COLO829 (cell line): ENCODE measurements at places on chromosomes 13 and 19.

- DNase-seq, result no peak
Observed at GRCh38 chr13:52070929-52071523, 46.5 kb downstream of the UTP14C start.

- no peak for DNase-seq
Observed at GRCh38 chr13:74280093-74280794, 146.0 kb upstream of the KLF12 start.

DNA sequence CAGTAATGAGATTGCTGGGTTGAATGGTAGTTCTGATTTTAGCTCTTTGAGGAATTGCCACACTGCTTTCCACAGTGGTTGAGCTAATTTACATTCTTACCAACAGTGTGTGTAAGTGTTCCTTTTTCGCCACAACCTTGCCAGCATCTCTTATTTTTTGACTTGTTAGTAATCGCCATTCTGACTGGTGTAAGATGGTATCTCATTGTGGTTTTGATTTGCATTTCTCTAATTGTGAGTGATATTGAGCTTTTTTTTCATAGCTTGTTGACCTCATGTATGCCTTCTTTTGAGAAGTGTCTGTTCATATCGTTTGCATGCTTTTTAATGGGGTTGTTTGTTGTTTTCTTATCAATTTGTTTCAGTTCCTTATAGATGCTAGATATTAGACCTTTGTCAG lies 245.0 kb downstream of the MTUS2 start:
- no peak for DNase-seq

- no peak for DNase-seq
Observed at GRCh38 chr13:21516805-21517204, 57.7 kb upstream of the ZDHHC20 start.

DNA sequence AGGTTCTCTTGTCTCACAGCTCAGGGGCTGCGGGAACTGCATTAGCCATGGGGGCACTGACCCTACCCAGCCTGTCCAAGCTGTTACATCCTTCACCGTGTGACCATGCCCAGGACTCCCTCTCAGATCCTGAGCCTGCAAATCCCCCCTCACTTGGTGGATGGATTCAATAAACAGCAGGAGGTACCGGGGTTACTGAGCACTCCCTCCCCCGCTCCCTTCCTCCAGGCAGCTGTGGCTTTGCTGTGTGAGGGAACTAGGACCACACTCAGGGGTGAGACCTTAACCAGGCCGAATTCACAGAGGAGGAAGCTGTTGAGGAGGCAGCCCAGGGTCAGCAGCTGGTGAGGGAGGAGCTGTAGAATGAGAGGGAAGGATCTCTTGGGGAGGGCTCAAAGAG lies 27.0 kb upstream of the CEACAM1 start:
- DNase-seq, result no peak

DNA sequence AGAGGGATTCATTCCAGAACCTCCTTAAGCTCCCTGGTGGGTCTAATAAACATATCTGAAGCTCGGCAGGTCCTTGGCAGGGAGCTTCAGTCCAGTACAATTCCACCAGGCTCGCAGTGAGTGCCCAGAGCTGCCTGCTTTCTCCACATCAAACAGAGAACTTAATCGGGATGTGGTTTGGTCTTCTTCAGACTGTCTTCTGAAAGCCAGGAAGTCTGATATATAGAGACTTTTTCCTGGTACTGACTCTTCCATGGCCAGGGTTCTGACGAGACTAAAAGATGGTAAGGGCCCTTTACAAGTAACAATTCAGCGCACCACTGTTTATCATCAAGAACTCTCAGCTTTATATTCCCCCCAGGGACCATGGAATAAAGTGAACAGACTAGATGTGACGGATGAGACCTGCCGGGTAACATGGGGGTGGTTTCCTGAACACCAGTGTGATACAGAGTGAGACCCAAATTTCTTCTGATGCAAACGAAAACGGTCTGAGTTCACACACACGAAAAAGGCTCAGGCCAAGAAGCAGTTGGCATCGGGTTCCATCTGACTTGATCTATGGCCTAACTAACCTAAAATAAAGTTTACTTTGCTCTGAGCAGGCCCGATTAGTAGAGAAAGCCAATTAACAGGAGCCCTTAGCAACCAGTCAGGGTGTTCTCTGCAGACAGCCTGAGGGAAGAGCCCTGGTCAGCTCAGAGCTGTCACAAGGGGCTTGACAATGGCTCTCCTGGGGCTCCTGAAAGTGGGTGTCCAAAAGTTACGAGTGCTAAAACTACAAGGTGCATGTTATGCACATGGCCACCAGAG lies 29.0 kb downstream of the RANBP3 start:
- DNase-seq, result no peak

DNA sequence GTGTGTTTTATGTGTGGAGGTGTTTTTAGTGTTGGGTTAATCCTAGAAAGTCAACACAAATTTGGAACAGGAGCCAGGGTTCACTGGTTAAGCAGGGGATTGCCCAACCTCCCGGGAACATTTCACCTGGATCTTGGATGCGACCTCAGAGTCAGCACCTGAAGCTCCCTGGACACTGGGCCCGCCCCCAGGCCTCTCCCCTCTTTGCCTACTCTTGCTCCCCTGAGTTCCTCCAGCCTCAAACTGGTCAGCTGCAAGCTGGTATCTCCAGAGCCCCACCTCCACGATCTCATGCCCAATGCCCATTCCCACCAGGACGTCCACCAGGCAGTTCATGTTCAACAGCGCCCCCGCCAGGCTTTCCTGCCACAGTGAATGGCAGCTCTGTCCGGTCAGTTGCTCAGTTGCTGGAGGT lies 9.7 kb downstream of the HSD17B14 start:
- DNase-seq, result no peak
